ENCODE measurements at places on chromosomes 1 and 21.

- peak; percentile 47 for DNase-seq
Measured at GRCh38 chr1:50969611-50970508, at the start of gene CDKN2C. CDKN2C (plus strand) TSS chr1:50970245; CDS start chr1:50970369, 124 bp downstream.

GRCh38 chr1:66384258-66384921, 149.6 kb upstream of the SGIP1 start:
- no peak for DNase-seq

DNA sequence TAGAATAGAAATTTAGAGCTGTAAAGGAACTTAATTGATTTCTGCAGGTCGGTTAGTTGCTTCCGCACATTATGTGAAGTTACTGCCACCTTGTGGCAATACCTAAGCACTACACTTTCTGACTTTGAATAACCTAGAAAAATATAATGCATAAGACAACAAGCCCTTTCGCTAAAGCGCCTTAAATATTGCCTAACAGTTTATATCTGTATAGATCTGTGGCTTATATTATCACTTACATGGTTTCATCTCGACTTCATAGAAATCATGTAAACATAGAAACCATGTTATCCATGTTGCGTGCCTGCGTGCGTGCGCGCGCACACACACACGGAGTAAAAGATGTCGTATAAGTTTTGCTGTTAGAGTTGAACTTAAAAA, 10.9 kb upstream of the IFI16 start:
- peak; percentile 33 for DNase-seq

- no peak for DNase-seq
Measured at GRCh38 chr1:109040989-109041620, 797 bp downstream of the WDR47 start.

DNA sequence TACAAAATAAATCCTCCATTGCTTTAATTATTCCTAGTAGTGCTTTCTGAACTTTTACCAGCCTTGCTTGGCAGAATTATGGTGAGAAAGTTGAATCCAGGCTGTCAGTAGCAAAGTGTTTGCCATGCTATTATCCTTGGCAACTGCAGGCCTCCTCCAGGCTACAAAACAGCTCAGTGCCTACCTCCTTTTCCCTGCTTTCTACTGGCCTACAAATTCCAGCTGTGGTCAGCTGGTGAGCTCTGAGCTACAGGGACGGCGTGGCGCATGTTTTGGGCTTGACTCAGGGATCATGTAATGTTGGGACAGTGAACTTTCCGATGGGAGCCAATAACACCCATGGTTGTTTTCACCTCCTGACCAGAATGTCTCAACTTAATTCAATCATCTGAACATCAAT, 456.1 kb upstream of the ADAMTS5 start:
- DNase-seq: no peak

DNA sequence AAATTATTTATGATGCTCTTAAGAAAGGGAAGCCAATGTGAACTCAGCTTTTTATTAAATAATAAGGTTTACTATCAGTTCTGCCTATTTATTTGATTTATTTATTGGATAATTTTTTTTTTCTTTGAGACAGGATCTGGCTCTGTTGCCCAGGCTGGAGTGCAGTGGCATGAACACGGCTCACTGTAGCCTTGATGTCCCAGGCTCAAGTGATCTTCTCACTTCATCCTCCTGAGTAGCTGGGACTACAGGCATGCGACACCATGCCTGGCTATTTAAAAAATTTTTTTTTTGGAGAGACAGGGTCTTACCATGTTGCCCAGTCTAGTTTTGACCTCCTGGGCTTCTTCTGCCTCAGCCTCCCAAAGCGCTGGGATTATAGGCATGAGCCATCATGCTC, 21.0 kb upstream of the DNAJC28 start:
- DNase-seq: no peak

- DNase-seq: no peak
Measured at GRCh38 chr1:223312273-223312672, 51.7 kb downstream of the SUSD4 start.

GRCh38 chr21:33132054-33132453, 62.1 kb downstream of the OLIG1 start:
- no peak for DNase-seq

- DNase-seq: no peak
Measured at GRCh38 chr1:84721152-84721551, 30.9 kb upstream of the SSX2IP start.

- DNase-seq: no peak
Measured at GRCh38 chr21:43981151-43981870, 30.8 kb upstream of the TRAPPC10 start.

DNA sequence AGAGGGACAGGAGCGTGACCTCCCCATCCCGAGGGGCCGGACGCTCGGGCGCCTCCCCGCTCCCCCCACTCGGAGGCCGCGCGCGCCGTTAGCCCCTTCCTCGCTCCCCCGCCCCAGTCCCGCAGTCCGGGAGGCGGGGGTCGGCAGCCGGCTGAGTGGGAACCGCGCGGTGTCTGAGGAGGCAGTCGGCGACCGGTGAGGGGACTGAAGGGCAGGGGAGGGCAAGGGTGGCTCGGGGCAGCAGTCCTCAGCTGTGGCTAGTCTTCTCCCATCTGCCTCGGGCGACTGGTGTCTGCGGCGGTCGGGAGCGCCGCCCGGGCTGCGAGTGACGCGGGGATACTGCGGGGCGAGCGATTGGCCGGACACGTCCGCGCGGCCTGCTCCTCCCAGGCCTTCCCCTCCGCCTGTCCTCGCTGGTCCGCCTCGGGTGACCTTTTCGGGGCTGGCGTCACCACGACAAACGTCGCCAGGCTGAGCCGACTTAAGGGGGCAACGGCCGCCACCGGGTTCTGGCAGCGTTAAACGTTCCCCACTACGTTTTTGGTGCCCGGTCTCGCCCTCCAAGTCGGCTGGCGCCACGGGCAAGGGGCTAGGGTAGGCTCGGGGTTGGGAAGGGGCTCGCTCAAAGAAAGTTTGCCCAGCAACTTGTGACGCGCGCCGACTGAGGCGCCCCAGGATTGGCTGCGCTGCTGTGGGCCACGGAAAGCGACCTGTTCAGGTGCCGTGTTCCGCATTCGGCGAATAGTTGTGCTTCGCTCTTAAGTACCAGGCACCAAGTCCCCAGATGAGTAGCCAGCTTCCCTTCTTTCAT, 538 bp downstream of the ZNF672 start:
- DNase-seq: peak; percentile 82

DNA sequence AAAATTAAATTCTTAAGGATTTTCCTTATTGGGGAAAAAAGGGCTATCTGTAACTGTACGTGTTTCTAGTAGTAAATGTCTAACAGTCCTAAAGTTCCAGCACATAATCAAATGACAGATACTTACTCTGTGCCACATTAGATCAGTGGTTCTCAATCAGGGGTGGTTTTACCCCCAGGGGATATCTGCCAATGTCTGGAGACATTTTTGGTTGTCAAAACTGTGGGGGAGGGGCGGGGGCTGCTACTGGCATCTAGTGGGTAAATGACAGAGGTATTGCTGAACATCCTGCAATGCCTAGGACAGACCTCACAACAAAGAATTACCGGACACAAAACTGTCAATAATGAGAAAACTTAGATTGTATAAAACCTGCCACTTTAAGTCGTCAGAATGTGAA, 33.4 kb upstream of the PTPRC start:
- DNase-seq: no peak

- DNase-seq: no peak
Measured at GRCh38 chr1:19254416-19254815, 2.8 kb downstream of the MRTO4 start.

DNA sequence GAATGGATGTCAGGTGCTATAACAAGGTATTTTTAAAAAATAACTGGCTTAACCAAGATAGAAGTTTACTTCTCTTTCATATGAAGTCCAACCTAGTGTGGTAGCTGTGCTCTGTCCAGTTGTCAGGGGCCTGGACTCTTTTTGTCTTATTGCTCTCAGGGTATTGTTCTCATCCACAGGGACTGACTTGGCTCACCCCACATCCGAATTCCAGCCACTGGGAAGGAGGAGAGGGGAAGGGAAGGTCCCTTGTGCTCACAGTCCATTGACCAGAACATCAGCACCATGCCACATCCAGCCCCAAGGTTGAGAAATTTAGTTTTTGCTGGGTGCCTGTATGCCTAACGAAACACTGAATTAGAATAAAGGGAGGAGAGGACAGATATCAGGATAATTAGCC, 8.7 kb downstream of the EEIG2 start:
- DNase-seq: no peak

DNA sequence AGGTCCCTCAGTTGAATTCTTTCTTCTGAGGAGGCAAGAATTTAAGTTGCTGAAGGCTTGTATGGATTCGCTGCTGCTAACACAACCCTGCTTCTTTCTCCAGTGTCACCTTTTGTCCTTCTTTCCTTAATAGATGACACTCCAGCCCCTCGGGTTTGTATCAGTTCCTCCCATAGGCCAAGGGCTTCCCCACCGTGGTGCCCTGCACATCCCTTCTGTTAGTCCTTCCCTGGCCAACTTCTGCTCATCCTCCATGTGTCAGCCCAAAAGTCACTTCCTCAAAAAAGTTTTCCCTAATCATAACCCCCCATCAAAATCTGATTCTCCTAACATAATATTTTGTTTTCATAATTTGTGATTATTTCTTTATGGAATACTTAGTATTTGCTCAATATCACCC, 190.4 kb downstream of the RHOU start:
- DNase-seq: no peak

GRCh38 chr1:246658567-246658966, 65.6 kb upstream of the SCCPDH start:
- DNase-seq: no peak

DNA sequence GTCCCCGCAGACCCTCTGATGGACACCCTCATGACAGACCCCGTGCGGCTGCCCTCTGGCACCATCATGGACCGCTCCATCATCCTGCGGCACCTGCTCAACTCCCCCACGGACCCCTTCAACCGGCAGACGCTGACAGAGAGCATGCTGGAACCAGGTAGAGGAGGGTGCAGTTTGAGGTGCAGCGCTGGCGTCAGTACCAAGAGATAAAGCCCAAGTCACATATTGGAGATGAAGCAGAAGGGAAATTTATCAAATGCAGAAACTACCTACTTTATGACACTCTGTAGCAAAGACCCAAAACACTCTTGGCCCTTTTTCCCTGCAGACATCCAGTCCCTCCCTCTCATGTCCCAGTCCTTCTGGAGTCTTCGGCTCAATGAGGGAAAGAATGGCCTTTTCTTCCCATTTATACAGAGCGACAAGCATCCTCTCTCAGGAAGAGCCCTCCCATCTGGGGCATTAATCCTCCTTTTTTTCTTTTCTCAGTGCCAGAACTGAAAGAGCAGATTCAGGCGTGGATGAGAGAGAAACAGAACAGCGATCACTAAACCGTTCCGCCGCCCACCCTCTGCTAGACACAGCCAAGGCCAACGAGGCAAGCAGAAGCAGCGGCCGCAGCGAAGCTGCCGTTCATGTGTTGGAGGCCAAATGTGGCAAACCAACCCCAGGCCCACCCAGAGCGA, 30.8 kb upstream of the KIF1B start:
- DNase-seq: no peak

DNA sequence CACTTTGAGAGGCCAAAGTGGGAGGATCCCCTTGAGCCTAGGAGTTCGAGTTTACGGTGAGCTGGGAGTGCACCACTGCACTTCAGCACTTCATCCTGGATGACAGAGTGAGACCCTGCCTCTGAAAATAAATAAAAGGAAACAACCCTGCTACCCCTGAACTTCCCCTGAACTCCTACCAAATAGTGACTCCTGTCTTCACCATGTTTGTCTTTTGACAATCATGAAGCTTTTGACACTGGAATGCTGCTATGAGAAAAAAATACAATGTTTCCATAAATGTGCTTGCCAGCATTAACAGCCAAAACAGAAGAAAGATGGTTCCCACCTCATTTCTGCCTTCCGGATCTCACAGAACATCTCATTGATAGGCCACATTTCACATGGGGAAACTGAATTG, 10.4 kb downstream of the ZBTB8A start:
- DNase-seq: no peak

DNA sequence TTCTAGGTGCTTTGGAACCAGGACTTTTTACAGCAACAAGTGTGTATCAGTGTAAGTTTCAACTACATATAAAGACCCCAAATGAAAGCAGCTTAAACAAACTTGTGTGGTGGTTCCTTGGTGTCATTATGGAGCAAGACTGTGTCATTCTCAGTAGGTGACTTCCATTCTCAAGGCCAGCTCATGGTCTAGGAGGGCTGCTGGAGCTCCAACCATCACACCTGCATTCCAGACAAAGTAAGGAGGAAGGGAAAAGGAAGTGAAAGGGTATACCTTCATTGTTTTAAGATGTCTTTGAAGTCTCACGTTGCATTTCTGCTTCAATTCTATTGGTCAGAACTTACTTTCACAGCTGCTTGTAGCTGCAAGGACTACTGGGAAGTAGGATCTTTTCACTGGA, 188.6 kb downstream of the C1orf94 start:
- no peak for DNase-seq

- no peak for DNase-seq
Measured at GRCh38 chr1:247387565-247387964, 28.4 kb upstream of the NLRP3 start.

GRCh38 chr1:159214149-159214760, 9.6 kb downstream of the ACKR1 start:
- DNase-seq: peak; percentile 6

GRCh38 chr1:241715956-241716355, 63.9 kb downstream of the WDR64 start:
- no peak for DNase-seq

GRCh38 chr1:216071262-216071661, 352.0 kb downstream of the USH2A start:
- DNase-seq: no peak

GRCh38 chr1:165364568-165365133, 8.1 kb upstream of the LMX1A start:
- DNase-seq: no peak

GRCh38 chr1:222618880-222619596, 1.1 kb downstream of the MIA3 start:
- DNase-seq: no peak

GRCh38 chr1:98210064-98210463, 289.2 kb upstream of the DPYD start:
- DNase-seq: no peak

DNA sequence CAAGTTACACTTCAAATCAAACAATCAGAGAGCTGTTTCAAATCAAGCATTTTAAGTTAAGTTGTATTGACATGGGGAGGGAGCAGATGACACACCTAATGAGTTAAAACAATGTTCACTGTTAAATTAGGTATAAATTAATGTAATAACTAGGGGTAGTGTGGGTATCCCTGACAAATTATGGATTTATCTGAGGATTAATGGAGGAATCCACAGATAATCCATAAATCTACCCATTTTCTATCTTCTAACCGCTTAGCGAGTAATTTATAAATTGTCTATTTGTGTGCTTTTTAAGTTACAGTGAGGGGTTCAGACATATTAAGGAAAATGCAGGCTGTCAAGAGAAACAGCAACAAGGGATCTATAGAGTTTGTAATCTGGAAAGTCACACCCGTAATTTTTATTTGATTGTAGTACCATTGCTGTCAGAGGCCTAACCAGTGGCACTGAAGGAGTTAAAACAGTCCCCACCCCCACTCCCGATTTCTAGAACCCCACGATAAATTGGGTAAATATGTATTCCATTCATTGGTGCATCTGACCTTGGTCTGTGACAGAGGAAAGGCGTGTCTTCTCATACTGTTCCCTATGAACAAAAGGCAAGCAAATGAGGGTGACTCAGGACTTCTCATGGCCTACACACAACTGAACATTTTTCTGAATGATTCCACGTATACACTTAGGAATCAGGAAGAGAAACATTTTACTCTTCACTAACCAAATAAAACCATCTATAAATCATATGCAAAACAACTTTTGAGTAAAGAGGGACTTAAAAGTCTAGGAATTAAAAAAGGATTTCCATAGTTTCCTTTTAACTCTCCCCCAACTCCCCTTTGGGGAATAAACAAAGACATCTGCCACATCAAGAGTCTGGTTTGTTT, 7.4 kb downstream of the IRF2BP2 start:
- DNase-seq: peak; percentile 41

GRCh38 chr1:154756793-154757548, 113.1 kb downstream of the KCNN3 start:
- DNase-seq: no peak
